Chondrocyte (in vitro differentiated cells): ENCODE measurements at places on chromosomes 2 and 18. TPM values are rescaled to one million over a fixed set of nuclear protein-coding genes. Genes with fewer than 3 reads are reported as not detected.
A peak's percentile ranks its signal among the peaks of the same experiment; 100 is the strongest.

- DNase-seq = no peak
- peaks cover 7% of the 10 kb centered on the region for H3K36me3 ChIP-seq
- no peak overlapping the region for H3K4me3 ChIP-seq
- H3K4me1 ChIP-seq = peaks cover 62% of the 10 kb centered on the region
- H3K27me3 ChIP-seq = no peaks in the 10 kb centered on the region
Measured at GRCh38 chr2:201769666-201770373, 10.9 kb downstream of the ALS2 start.

GRCh38 chr2:184596819-184597411 lies 1.4 kb upstream of the ZNF804A start:
- peaks cover 2% of the 10 kb centered on the region for H3K36me3 ChIP-seq
- peaks cover 16% of the 10 kb centered on the region for H3K4me1 ChIP-seq
- no peak overlapping the region for H3K27ac ChIP-seq
- peaks cover 58% of the 10 kb centered on the region for H3K27me3 ChIP-seq
- no peak overlapping the region for H3K4me3 ChIP-seq

- H3K27ac ChIP-seq = no peak overlapping the region
- no peak overlapping the region for H3K4me3 ChIP-seq
- peaks cover 31% of the 10 kb centered on the region for H3K4me1 ChIP-seq
- peaks cover 35% of the 10 kb centered on the region for H3K27me3 ChIP-seq
- no peaks in the 10 kb centered on the region for H3K36me3 ChIP-seq
- no peak for DNase-seq
Measured at GRCh38 chr2:162074928-162075688, 1.1 kb upstream of the DPP4 start.

DNA sequence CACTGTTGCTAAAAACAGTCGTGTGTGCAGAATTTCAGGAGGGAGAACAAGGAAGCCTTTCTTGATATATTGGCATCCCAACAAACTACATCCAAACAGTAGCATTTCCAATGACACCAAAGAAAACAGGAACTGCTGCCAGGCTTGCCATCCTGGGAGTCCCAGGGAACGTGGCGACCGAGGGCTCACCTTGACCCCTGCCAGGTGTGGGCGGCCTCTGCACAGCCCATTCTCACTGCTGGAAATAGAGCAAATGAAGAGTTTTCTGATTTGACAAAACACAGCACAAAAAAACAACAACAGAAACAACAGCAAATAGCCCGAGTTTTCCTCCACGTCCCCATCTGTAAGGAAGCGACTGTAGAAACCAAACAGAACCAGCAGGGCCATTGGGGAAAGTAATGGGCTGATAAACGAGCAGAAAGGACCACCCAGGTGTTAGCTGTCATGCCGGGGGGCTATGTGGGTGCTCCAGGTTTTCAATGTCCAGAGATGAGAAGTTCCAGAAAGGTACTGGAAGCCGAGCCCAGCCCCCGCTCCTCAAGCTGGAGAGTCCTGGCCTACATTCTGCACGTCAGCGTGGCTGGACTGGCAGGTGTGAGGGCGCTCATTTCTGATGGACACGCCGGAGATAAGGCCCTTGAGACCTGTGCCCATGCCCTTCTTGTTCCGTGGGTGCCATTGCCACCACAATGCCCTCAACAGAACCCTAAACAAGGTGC lies 80.8 kb downstream of the TWIST2 start:
- peak; percentile 57 for DNase-seq
- peaks cover 14% of the 10 kb centered on the region for H3K27me3 ChIP-seq
- no peak overlapping the region for H3K27ac ChIP-seq
- peaks cover 11% of the 10 kb centered on the region for H3K4me1 ChIP-seq
- H3K36me3 ChIP-seq = peaks cover 4% of the 10 kb centered on the region

GRCh38 chr2:42196403-42197267 lies 27.5 kb downstream of the EML4 start:
- H3K27me3 ChIP-seq = no peaks in the 10 kb centered on the region
- no peak overlapping the region for H3K4me3 ChIP-seq
- H3K4me1 ChIP-seq = peaks cover 77% of the 10 kb centered on the region
- H3K36me3 ChIP-seq = no peaks in the 10 kb centered on the region

DNA sequence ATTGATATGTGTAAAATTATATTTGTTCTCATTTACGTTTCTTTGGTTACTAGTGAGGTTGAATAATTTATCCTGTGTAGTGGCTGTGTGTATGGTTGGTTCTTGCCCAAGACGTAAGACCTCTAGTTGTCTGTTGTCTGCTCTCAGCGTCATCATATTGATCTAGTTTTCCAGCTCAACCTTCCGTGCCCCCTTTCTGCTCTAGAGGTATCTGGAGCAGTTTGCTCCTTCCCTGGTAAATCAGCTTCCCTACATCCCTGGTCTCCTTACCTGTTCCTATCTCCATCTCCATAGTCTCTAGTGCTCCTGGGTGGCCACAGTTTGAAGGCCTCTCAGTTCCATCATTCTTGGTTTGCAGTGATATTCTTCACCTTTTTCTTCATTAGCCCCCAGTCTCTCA lies 1.2 kb downstream of the SMYD5 start:
- no peak for DNase-seq
- no peaks in the 10 kb centered on the region for H3K27me3 ChIP-seq
- no peaks in the 10 kb centered on the region for H3K36me3 ChIP-seq
- peak overlapping the region; percentile 92 for H3K4me3 ChIP-seq
- H3K4me1 ChIP-seq = peaks cover 48% of the 10 kb centered on the region

GRCh38 chr18:13594551-13594950 lies 131.8 kb downstream of the FAM210A start:
- no peaks in the 10 kb centered on the region for H3K27me3 ChIP-seq
- DNase-seq = no peak
- H3K27ac ChIP-seq = no peak overlapping the region
- H3K4me1 ChIP-seq = peaks cover 20% of the 10 kb centered on the region
- peaks cover 31% of the 10 kb centered on the region for H3K36me3 ChIP-seq

GRCh38 chr18:41720226-41720625 lies 234.8 kb upstream of the PIK3C3 start:
- H3K36me3 ChIP-seq = no peaks in the 10 kb centered on the region
- H3K4me3 ChIP-seq = no peak overlapping the region
- H3K4me1 ChIP-seq = no peaks in the 10 kb centered on the region
- no peak overlapping the region for H3K27ac ChIP-seq

GRCh38 chr2:192391041-192391440 lies 196.3 kb upstream of the TMEFF2 start:
- no peaks in the 10 kb centered on the region for H3K36me3 ChIP-seq
- peaks cover 11% of the 10 kb centered on the region for H3K27me3 ChIP-seq
- H3K4me1 ChIP-seq = no peaks in the 10 kb centered on the region
- H3K4me3 ChIP-seq = no peak overlapping the region
- no peak overlapping the region for H3K27ac ChIP-seq

GRCh38 chr2:8565399-8566154 lies 116.3 kb upstream of the ID2 start:
- peak; percentile 66 for DNase-seq
- H3K27me3 ChIP-seq = peaks cover 4% of the 10 kb centered on the region
- H3K4me1 ChIP-seq = no peaks in the 10 kb centered on the region
- no peak overlapping the region for H3K4me3 ChIP-seq
- no peak overlapping the region for H3K27ac ChIP-seq

GRCh38 chr18:31049189-31049588 lies 6.6 kb upstream of the DSC3 start:
- H3K4me3 ChIP-seq = no peak overlapping the region
- no peak for DNase-seq
- H3K27ac ChIP-seq = no peak overlapping the region
- H3K27me3 ChIP-seq = peaks cover 29% of the 10 kb centered on the region
- no peaks in the 10 kb centered on the region for H3K36me3 ChIP-seq

- H3K27me3 ChIP-seq = no peaks in the 10 kb centered on the region
- no peak for DNase-seq
Measured at GRCh38 chr2:71748227-71748626, 294.9 kb downstream of the DYSF start.

GRCh38 chr18:27942706-27943105 lies 234.2 kb downstream of the CDH2 start:
- no peak overlapping the region for H3K4me3 ChIP-seq
- peak overlapping the region; percentile 57 for H3K27ac ChIP-seq
- H3K27me3 ChIP-seq = no peaks in the 10 kb centered on the region
- peaks cover 1% of the 10 kb centered on the region for H3K36me3 ChIP-seq

- no peaks in the 10 kb centered on the region for H3K27me3 ChIP-seq
- no peaks in the 10 kb centered on the region for H3K36me3 ChIP-seq
- DNase-seq = no peak
- H3K4me3 ChIP-seq = no peak overlapping the region
- H3K27ac ChIP-seq = no peak overlapping the region
Measured at GRCh38 chr2:197360744-197361156, 50.2 kb upstream of the ANKRD44 start.

DNA sequence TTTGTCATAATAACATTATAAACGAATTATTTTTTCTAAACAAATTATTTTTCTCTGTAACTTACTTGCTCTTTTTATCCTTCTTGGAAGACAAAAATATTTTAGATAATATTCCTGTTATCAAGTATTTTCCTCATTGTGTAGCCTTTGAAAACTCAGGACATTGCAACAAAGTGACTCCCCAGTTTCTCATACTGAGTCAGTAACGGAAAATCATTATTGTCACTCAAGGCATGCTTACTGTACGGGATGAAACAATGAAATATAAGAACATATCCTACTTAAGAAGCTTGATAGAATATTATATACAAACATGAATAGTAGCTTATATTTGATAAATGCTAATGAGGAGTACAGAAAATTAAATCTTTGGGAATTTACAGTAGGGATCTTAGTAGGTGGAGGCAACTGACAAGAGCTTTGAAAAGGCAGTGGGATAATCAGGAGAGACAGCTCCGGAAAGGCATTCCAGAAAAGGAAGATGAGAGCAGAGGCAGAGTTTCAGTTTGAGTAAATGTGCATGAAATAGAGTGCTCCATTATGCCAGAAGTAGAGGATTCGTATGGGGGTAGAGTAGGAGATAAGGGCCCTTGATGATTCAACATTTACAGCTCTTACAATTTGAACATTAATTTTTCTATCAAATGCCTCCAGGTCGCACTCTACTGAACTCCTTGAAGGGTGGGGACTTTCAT lies 14.0 kb upstream of the YES1 start:
- H3K4me1 ChIP-seq = peaks cover 11% of the 10 kb centered on the region
- no peak for DNase-seq
- H3K36me3 ChIP-seq = no peaks in the 10 kb centered on the region
- no peak overlapping the region for H3K4me3 ChIP-seq
- H3K27ac ChIP-seq = no peak overlapping the region

DNA sequence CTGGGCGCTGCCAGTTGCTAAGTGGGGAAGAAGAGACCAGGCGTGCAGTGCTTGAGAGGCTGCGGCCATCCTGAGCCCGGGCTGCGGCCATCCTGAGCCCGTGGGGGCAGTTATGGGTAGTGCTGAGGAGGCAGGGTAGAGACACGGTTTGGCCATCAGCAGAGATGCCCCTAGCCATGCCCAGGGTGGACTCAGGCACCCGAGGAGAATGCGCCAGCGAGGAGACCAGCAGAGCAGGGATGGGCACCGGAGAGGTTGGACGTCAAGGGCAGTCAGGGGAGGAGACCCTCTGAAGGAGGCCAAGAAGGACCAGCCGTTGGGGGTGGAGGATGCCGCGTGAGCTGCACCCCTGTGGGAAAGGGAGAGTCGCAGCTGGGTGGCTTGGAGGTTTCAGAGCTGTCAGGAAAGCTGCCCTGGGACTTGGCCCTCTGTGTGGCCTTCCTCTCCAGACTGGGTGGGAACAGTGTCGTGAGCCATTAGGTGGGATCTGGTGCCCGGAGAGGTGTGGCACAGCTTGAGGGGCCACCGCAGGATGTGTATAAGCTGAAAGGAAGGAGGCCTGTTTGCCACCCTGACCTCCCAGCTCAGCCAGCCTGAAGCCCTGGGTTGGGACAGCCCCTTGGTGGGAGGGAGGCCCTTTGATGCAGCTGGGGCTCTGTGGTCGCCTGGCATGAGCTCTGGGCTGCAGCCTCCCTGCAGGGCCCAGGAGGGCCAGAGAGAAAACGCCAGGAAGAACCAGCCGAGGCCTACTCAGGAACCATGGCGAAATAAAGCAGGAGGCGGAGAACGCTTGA lies 56.0 kb downstream of the SH3BP4 start:
- peak overlapping the region; percentile 24 for H3K27ac ChIP-seq
- H3K4me1 ChIP-seq = peaks cover 66% of the 10 kb centered on the region
- no peaks in the 10 kb centered on the region for H3K27me3 ChIP-seq
- DNase-seq = no peak
- H3K36me3 ChIP-seq = peaks cover 2% of the 10 kb centered on the region
- H3K4me3 ChIP-seq = no peak overlapping the region

- H3K4me3 ChIP-seq = no peak overlapping the region
- H3K4me1 ChIP-seq = peaks cover 51% of the 10 kb centered on the region
- H3K27me3 ChIP-seq = no peaks in the 10 kb centered on the region
- no peak for DNase-seq
- H3K36me3 ChIP-seq = peaks cover 5% of the 10 kb centered on the region
- no peak overlapping the region for H3K27ac ChIP-seq
Measured at GRCh38 chr2:96198921-96199320, 9.7 kb downstream of the STARD7 start.

GRCh38 chr18:59861963-59862819 lies 37.6 kb upstream of the PMAIP1 start:
- H3K27ac ChIP-seq = no peak overlapping the region
- DNase-seq = no peak
- peaks cover 9% of the 10 kb centered on the region for H3K27me3 ChIP-seq
- no peaks in the 10 kb centered on the region for H3K4me1 ChIP-seq

DNA sequence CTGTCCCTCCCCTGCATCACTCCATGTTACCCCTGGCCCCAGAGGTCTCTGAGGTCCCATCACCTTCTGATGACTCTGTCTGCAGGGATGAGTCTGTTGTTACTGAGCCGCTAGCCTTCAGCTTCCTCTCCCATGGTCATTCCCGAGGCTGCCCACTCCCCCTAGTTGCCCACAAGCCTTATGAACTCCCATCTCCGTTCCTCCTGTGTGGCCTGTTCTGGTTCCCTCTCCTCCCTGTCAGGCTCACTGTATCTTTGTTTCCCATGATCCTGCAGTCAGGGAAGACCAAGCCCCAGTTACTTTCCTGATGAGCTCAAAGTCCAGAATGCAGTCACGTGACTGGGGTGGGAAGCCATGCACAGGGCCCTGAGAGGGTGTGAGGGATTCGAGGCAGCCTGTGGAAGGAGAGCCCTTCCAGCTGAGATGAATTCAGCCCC lies 39.5 kb downstream of the INPP4A start:
- peaks cover 39% of the 10 kb centered on the region for H3K4me1 ChIP-seq
- H3K27ac ChIP-seq = no peak overlapping the region
- peak; percentile 37 for DNase-seq
- no peak overlapping the region for H3K4me3 ChIP-seq

DNA sequence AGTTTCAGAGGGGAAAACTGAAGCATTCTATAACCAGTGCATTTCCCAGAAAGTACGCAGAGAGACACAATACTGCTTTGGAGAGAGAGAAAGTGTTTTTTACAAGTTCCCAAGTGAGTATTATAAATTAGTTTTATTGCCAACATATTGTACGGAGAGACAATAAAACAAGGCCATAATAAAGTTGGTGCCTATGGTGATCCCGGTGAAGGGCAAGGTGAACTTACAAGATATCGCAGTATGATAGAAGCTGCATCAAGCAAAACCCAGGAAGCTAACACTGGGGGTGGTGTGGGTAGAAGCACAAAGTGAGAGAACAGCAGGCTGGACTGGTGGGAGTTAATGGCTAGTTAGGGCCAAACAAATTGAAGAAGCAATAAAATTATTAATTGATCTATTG lies 7.5 kb downstream of the TMSB10 start:
- H3K36me3 ChIP-seq = peaks cover 9% of the 10 kb centered on the region
- peaks cover 10% of the 10 kb centered on the region for H3K4me1 ChIP-seq
- DNase-seq = no peak
- no peaks in the 10 kb centered on the region for H3K27me3 ChIP-seq
- H3K4me3 ChIP-seq = no peak overlapping the region
- H3K27ac ChIP-seq = no peak overlapping the region

TMEM127 gene
- total RNA-seq = 43.9 to 54.4 TPM (median 52.5 TPM) in 3 replicates

KLHL41 gene
- 1.4 to 2.3 TPM (median 2.2 TPM) in 3 replicates for total RNA-seq

COL3A1 gene
- 7,827 to 10,007 TPM (median 8,099 TPM) in 3 replicates for total RNA-seq

IL36A gene
- not detected in 3 replicates for total RNA-seq

RIF1 gene
- total RNA-seq = 33.5 to 37.8 TPM (median 33.7 TPM) in 3 replicates

NLRC4 gene
- total RNA-seq = not detected in 3 replicates

GRB14 gene
- total RNA-seq = 1.1 to 2.4 TPM (median 1.2 TPM) in 3 replicates

B4GALT6 gene
- total RNA-seq = 9.8 to 23.3 TPM (median 12.2 TPM) in 3 replicates

WDR54 gene
- 10.4 to 11.2 TPM (median 11.0 TPM) in 3 replicates for total RNA-seq

FRZB gene
- 13.8 to 31.6 TPM (median 15.0 TPM) in 3 replicates for total RNA-seq

PRKAG3 gene
- not detected in 3 replicates for total RNA-seq

DIS3L2 gene
- total RNA-seq = 17.5 to 29.4 TPM (median 18.3 TPM) in 3 replicates
